ENCODE measurements at places on chromosomes 11 and 22.

- no peak for DNase-seq
Measured at GRCh38 chr22:45204241-45204640, 36.5 kb downstream of the KIAA0930 start.

DNA sequence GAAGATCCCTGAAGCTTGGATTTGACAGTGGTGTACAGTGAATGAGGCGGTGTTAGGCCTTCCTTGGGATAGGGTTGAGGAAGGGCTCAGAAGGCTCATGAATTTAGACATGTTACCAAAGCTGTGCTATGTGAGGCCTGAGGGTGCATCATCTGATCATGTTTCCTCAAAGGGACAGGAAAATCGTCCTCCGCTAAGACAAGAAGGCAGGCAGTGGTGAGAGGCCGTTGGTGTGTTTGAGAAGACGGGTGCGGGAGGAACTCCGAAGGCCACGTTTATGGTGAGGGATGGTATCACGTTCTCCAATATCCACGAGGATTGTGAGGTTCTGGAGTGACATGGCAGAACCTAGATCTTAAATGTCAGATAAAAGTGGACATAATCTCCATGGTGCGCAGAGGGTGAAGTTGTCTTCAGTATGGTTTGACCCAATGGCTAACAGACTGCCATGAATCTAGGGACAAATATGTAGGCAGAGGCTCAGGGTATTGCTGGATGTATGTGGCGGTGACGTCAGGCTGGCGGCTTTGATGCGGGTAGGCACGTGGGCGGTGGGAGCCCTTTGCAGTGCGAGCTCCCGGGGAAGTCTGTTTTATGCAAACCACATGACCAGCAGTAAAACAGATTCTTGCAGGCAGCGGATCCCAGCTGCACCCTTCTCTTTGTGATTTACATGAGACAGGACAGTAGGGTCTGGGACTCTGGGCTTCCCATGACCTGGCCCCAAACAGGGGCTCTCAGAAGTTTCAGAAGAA, 242.3 kb upstream of the B3GAT1 start:
- no peak for DNase-seq

DNA sequence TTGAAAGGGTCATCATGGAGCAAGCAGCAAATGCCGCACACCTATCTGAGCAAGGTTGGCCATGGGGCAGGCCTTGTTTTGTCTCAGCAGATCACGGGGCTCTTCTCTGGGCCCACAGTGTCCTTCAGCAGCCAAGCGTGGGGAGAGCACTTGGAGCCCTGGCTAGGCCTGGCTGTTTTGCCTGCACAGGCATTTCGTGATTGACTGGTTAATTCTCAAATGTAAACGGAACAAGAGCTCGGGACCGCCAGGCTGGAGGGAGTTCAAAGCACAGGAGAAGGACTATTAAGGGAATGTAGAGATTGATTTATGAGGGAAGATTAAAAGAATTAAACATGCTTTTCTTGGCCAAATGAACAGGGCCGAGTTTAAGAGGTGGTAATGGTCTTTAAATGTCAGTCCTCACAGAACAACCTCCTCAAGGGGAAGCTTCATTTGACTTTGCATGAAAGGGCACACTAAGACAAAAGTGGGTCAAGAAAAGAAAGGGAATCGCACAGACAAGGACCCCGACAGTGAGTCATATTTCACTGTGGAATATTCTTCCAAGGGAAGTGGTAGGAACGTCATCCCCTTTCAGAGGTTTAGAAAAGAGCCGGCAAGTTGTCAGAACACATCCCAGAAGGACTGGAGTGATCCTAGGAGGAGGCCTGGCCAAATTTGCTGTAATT, 20.7 kb downstream of the SPON1 start:
- DNase-seq = peak; percentile 51

DNA sequence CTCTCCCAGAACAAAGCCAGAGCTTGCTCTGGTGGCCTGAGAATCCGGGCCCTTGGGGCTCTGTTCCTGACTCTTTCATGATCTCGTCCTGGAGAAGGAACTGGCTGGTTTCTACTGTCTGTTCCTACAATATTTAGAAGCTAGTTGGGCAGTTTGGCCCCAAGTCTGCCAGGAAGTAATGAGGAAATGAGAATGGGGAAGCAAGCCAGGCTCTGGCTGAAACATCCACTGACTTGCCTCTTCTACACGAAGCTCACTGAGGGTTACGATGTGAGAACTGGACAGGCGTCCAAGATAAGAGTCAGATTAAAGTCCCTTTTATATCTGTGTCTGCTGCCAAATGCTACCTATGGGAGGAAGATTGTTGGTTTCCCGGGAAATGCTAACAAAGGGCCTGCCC, 110.0 kb upstream of the KIRREL3 start:
- no peak for DNase-seq

- no peak for DNase-seq
Measured at GRCh38 chr11:6646071-6646470, 9.5 kb downstream of the DCHS1 start.

- no peak for DNase-seq
Measured at GRCh38 chr22:35761037-35761436, 43.4 kb downstream of the APOL5 start.

Measured in hepatocyte (in vitro differentiated cells).